ENCODE measurements at places on chromosomes 11 and 22.

DNA sequence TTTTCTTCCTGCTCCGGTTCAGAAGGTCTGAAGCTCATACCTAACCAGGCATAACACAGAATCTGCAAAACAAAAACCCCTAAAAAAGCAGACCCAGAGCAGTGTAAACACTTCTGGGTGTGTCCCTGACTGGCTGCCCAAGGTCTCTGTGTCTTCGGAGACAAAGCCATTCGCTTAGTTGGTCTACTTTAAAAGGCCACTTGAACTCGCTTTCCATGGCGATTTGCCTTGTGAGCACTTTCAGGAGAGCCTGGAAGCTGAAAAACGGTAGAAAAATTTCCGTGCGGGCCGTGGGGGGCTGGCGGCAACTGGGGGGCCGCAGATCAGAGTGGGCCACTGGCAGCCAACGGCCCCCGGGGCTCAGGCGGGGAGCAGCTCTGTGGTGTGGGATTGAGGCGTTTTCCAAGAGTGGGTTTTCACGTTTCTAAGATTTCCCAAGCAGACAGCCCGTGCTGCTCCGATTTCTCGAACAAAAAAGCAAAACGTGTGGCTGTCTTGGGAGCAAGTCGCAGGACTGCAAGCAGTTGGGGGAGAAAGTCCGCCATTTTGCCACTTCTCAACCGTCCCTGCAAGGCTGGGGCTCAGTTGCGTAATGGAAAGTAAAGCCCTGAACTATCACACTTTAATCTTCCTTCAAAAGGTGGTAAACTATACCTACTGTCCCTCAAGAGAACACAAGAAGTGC lies 661 bp upstream of the MALAT1 start:
- DNase-seq, result peak; percentile 77

DNA sequence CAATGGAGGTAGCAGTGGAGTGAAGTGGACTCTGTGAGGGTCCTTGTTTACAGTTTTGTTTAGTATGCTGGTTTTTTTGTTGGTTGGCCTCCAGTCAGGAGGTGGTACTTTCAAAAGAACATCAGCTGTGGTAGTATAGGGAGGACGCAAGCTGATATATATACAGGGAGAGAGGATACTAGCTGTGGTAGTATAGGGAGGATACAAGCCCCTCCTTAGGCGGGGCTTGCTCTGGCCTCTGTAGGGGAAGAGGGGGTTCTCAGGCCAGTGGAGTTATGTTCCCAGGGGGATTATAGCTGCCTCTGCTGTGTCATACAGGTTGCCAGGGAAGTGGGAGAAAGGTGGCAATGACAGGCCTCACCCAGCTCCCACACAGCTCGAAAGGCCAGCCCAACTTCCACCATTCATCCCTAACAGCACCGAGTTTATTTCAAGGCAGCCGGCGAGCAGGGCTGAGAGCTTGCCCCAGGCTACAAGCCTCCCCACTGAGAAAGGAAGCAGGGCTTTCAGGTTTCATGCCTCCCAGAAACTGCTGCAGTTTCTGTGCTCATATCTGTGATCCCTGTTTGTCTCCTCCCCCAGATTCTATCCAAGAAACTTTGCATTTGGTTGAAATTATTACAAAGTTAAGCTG lies 10.4 kb downstream of the OR52E6 start:
- DNase-seq, result no peak

GRCh38 chr11:36162883-36163434 lies 126.3 kb downstream of the COMMD9 start:
- no peak for DNase-seq

DNA sequence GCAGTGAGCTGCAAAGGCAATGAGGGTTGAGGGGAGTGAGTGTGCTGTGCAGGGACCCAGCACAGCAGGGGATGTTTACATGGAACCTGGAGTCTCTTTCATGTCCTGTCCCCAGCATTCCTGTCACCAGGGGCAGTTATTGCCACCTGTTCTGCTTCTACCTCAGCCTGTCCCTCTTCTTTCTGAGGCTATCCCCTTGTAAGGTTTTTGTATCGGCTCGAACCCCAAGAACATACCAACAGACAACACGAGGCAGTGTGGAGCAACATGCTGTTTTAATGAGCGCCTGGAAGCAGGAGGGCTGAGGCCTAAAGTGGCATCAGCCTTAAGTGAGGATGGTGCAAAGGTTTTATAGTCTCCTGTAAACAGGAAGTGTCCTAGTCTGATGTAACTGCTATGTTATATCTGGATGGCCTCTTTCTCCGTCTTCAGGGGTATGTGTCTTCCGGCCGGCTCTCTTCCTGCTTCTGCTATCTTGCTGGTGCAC lies 3.9 kb downstream of the SCGB2A2 start:
- DNase-seq, result no peak

GRCh38 chr11:88206751-88207150 lies 31.5 kb upstream of the RAB38 start:
- peak; percentile 51 for DNase-seq

DNA sequence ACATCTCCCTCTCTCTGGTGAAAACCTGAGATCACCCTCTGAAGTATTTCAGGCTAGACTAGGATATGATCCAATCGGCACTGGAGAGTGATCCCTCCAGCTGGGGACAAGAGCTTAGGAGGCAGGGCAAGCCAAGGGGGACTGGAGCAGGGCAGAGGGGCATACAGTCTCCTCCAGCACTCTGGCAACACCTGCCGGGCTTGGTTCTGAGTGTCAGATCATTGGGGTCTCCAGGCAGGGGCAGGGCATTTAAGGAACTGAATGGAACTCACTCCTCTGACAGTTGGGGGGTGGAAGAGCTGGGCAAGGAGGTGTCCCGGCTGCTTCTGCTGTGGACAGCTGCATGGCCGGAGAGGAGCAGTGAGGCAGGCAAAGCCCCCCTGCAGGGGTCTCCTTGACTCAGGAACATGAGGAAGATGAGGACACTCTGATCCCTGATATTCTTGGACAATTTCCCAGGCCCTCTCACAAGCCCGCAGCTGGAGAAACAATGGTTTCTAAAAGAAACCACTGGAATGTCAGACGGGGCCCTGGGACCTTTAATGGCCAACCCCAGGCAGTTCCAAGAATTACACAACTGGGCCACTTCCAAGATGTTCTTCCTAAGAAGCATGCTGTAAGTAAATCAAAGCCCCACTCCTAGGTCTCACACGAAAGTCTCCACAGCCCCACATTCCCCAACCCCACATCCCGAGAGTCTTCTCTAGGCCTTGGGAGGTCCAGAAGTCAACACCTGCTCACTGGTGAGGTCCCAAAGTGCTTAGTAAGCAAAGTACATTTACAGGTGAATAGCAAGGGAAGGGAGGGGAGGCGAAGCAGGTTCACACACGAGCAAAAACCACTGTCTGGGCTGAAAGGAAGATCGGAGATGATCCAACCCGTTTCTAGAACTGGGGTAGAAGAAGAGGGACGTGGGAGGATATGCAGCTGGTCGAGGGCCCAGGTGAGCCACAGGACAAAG lies 1.2 kb upstream of the CCDC86 start:
- no peak for DNase-seq

Measured in activated CD4-positive, alpha-beta T cell treated with anti-CD3 and anti-CD28 coated beads, Interleukin-2, amount 50 U/mL, for 16 hours (primary cell).